ENCODE measurements at places on chromosomes 12 and 14.
A peak's percentile ranks its signal among the peaks of the same experiment; 100 is the strongest.

- no peak for DNase-seq
Observed at GRCh38 chr12:16070113-16070512, 159.0 kb downstream of the DERA start.

- DNase-seq = no peak
Observed at GRCh38 chr14:23171222-23171975, 12.1 kb downstream of the SLC7A8 start.

DNA sequence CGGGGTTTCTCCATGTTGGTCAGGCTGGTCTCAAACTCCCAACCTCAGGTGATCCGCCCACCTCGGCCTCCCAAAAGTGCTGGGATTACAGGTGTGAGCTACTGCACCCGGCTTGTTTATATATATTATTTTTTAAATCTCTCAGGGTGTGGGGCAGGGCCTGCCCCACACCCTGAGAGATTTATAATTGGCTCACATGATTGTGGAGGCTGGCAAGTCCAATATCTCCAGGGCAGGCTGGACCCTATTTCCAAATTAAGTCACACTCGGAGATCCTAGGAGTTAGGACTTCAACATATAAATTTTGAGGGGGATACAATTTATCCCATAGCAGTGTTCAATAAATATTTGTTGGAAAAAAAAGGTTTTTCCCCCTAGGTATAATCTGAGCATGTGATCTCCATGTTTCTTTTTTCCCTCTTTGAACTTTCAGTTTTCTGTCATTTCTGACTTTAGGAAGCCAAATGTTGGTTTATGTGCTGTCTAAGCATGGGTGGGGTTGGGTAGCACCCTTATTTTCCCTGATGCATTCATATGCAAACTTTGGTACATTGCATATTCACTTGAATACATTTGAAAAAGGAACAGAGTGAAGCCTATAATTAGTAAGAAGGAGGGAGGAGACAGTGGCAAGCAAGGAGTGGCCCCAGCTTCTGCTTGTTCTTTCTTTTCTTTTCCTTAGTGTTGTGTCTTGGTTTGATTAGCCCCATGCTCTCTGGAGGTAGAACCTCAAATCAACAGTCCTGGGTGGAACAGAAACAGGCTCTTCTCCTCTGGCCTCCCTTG is 8.7 kb upstream of the A2ML1 start:
- peak; percentile 32 for DNase-seq

GRCh38 chr14:70018713-70019211 is 139.5 kb downstream of the SMOC1 start:
- DNase-seq = no peak

DNA sequence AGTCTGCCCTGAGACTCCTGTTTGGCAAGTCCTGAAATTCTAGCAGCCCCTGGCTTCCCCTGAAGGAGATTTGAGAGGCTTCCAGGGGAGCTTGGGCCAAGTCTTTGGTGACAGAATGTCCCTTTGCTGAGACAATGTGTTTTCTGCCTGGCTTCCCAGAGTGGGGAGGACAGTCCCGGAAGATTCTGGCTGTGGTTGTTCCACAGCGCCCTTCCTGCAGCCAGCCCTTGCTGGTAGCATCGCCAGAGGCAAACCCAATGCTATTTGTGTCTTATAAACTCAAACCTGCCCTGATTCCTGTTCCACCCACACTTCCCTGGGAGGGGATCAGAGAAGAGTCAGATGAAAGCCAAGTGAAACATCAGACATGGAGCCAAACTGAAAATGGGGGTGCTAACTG is 56.4 kb upstream of the OAS1 start:
- no peak for DNase-seq

GRCh38 chr14:77306851-77307496 is 13.7 kb downstream of the POMT2 start:
- DNase-seq = no peak

GRCh38 chr12:130703733-130704375 is 12.2 kb downstream of the RIMBP2 start:
- DNase-seq = no peak

Measured in hematopoietic multipotent progenitor cell treated with erythropoietin and hydrocortisone succinate and interleukin-3 and kit ligand, for 8 days (in vitro differentiated cells).